ENCODE measurements at places on chromosomes 11 and 22.

GRCh38 chr22:32796865-32797573, 4.5 kb upstream of the TIMP3 start:
- peak; percentile 69 for ATAC-seq

- ATAC-seq = no peak
Measured at GRCh38 chr11:35035894-35036408, 103.0 kb upstream of the CD44 start.

DNA sequence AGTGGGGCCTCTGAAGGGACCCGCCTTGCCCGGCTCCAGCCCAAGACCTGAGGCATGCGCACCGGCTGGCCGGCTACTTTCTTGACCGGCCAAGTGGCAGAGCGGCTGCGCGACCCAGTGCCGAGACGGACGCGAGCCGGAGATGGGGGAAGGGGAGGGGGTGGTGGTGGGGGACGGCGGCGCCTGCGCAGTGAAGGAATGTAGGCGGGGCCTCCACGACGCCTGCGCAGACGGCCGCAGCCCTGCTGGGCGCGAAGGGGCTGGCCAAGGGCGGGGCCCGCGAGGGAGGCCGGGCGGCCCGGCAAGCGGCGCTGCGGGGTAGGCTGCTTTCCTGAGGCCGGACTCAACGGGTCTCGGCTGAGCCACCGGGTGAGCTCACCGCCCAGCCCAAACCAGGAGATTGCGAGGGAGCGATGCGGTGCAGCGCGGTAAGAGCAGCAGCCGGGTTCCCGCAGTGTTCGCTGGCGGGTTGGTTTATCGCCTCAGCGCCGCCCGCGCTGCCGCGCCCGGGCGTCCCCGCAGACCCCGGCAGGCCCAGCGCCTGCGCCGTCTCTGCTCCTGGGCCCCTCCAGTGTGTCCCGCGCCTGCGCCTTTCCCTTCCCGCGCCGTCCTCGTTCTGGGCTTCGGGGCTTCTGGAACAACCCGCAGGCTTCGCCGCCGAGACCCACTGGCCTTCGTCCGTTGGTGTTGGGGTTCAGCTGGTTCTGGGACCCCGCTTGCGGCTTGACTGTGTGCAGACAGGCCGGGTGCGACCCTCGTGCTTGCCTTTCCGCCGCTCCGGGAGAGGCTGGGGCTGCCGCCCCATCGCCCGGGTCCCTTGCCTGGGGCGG, at the start of gene SPECC1L:
SPECC1L (plus strand) TSS at position 276 of the 830 bp plus-strand sequence. CDS start 31,401 bp downstream, outside the sequence.
- ATAC-seq = peak; percentile 79

GRCh38 chr11:76678321-76678720, 7.8 kb upstream of the LRRC32 start:
- no peak for ATAC-seq

GRCh38 chr11:114340311-114341131, 44.3 kb downstream of the NNMT start:
- peak; percentile 55 for ATAC-seq

DNA sequence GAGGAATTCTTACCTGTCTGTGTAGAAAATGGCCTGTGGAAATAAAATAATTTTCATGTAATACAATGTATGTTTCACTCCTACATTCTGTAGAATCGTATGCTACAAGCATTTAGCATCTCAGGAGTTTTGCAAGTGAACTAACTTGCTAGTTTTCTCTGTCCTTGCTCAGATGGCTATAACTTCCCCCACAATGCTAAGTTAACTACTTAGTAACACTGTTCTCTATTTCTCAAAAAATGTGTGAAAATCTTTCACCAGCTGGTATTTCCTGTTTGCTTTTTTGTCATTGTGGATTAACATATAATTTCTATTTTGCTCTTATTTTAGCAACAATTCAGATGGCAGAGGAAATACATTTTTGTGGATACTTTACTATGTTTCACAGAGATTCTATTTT, 4.4 kb downstream of the OR4S2 start:
- ATAC-seq = no peak

GRCh38 chr11:46120346-46121300, 631 bp downstream of the PHF21A start:
- peak; percentile 5 for ATAC-seq

DNA sequence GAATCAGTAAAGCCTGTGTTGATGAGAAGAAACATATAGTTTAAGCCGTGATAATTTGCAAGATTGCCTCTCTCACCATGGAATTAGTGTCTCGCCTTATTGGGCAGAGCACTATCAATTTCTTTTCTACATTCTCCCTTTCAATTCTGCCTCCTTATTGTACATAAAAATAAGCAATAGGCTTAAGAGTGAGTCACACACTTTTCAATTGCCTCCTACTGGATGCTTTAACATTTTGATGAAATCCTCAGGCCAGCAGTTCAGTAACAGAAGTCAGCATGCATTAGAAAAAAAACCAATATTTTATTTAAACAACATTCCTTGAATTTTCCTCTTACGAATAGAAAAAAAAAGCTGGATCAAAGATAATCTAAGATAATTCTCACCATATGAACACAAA, 33.8 kb upstream of the VWA5A start:
- ATAC-seq = no peak

GRCh38 chr11:19953336-19953735, 206.9 kb downstream of the DBX1 start:
- ATAC-seq = no peak

- ATAC-seq = no peak
Measured at GRCh38 chr11:132245403-132246385, 875.3 kb downstream of the NTM start.

DNA sequence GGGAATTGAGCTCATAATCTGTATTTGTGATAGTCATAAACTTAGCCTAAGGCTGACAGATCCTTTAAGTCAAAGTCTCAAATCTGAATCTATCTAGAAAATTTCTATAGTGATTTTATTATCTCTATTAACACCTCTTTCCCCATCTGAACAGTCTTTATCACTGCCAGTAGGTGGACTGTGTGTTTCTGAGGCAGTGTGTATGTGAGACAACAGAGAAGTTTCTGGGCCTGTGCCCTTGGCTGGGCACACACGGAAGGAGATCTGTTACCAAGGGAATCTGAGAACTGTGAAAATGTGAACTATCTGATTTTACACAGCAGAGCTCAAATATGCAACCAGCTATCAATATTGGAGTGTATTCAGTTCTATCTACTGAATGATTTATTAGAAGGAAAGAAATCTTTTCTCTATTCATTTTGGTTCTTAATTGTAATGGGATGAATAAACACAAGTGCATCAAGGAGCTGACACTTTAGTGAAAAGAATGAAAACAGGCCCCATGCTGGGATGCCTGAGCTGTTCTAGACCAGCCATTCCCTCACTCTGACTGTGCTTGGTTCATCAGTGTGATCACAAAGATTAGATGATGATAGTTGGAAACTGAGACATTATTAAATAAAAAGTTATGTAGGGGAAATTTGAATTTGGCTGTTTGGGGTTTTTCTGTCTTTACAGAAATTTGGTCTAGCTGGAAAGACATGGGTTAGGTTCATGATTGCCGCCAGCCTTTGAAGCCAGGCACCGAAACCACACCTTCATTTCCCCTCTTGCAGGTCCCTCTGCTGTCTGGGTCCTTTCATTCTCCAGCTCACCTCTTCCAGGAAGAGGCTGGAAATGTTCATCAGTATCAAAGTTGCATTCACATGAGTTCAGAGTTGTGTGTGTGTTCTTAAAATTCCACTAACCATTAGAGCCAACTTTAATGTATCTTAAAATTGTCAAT, 68.1 kb downstream of the LIF start:
- peak; percentile 83 for ATAC-seq

GRCh38 chr11:35992548-35992947, 48.7 kb downstream of the LDLRAD3 start:
- no peak for ATAC-seq

DNA sequence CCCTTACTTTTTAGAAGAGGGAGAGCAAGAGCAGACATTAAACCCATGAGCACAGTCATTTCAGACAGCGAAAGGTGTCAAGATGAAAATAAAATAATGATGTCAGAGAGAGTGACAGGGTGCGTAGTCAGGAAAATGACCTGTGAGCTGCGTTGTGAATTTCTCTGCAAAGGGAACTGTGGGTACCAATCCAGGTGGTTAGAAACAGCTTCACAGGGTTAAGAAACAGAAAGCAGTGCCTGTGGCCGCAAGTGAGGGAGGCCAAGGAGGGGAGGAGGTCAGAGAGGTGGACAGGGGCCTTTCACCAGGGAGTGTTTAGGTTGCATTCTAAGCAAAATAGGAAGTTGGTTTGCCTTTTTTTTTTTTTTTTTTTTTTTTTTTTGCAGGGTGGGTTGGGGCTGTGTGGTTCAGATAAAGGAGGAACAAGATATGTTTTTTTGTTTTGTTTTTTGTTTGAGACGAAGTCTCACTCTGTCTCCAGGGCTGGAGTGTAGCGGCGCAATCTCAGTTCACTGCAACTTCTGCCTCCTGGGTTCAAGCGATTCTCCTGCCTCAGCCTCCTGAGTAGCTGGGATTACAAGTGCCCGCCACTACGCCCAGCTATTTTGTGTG, 7.9 kb downstream of the TIGD3 start:
- ATAC-seq = peak; percentile 63

- ATAC-seq = no peak
Measured at GRCh38 chr22:50175921-50176849, 5.7 kb downstream of the PANX2 start.

- ATAC-seq = no peak
Measured at GRCh38 chr11:34475656-34476055, 36.9 kb downstream of the CAT start.

GRCh38 chr22:18056161-18056666, 21.6 kb upstream of the PEX26 start:
- ATAC-seq = no peak

- ATAC-seq = no peak
Measured at GRCh38 chr22:30225220-30225927, 21.2 kb downstream of the LIF start.

- ATAC-seq = no peak
Measured at GRCh38 chr11:119520400-119520799, 97.4 kb upstream of the THY1 start.

DNA sequence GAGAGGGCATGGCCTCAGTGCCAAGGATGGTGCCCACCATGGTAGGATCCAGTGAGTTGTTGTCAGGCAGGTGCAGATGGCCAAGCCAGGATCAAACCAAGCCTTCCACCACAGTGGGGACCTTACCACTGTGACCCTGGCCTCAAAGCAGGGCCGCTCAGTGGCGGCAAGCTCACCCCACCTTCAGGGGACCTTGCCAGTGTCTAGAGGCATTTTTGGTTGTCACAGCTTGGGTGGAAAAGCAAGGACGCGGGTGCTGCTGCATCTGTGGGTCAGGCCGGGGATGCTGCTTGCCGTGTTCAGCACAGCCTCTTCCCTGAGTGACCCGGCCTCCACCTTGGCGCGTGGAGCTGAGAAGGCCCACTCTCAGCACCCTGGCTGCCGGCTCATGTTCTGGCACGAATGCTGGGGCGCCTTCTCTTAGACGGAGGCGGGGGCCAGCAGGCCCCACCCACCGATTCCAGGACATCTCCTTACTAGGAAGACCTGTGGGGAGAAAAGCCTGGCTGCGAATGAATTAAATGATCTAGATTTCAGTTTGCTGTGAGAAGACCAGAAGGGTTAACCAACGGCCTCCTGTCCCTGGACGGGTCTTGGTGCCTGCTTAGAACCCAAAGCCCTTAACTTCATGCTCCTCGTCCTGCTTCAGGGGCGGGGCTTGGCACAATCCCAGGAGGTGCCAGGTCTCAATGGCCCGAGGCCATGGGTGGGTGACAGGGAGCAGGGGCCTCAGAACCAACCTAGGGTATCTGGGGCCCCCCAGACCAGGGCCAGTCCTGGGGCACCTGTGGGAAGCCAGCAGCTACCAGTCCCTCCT, 18.9 kb downstream of the TRMU start:
- ATAC-seq = no peak

- peak; percentile 97 for ATAC-seq
Measured at GRCh38 chr22:41780746-41781505, 19.6 kb upstream of the CCDC134 start.

DNA sequence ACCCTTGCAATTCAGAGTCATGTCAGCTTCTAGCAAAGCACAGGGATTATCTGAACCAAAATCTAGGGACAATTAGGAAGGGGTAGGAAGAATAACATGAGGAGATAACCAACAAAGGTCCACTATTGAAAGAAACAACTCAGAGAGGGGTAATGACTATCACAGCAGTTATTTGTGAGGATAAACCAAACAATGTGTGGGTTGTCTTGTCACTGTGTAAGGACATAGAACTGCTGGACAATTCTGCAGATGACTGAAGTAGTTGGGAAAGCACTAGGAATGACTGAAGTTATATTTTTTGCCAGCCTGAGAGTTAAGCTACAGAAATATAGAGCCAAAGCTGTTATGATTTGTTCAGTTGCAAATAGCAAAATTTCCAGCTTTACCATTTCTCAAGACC, 858.4 kb upstream of the CCDC90B start:
- ATAC-seq = no peak

DNA sequence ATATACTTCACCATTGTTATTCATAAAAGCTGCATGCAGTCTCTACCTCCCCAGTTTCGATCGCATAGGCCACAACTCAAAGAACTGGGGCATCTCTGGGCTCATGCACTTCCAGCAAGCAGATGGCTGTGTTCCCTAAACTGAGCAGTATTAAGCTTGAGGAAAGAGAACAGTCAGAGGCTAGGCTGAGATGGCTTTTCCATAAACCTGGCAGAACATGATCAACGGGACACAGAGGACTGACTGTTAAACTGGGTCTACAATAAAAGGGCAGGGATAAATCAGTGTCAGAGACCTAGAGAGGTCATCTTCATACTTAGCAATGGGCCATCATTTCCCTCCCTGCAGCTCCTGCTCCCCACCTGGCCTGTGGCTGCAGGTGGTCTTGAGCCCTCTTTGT, 171.0 kb upstream of the NECTIN1 start:
- ATAC-seq = no peak

DNA sequence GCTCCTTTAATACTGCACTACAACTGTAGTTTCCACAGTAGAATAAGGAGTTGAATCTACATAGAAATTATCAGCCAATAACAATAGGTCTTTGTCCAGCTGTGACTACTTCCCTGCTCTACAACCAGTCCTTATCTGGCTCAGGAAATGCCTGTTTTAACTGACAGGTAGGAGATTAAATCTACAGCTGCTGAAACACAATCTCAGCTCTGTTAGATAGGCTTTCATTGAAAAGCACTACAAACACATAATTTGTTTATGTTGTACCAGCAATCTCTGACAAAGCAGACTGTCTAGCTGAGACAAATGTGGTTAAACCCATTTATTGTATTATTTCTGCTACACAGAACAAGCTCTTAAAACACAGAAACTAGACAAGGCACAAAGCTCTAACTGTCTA, 230.0 kb downstream of the SOX6 start:
- ATAC-seq = no peak

DNA sequence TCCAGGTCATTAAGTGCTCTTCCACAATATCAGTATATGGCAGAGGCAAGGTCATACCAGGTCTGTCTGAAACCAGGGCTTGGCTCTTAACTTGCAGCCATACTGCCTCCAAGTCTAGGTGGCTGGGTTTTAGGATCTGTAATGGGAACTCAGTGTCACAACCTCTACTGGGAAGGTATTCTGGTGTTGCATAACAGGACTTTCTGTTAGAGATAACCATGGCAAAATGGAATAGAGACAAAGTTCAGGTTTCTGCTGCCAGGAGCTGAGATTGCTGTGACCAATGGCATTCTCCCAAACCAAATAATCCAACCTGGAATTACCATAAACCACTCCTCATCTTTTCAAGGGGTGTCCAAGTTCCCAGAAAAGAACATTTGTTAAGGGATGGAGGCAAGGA, 6.8 kb upstream of the SAA1 start:
- ATAC-seq = no peak

- no peak for ATAC-seq
Measured at GRCh38 chr11:39965701-39966100, 1493.8 kb downstream of the LRRC4C start.

Data from activated CD4-positive, CD25-positive, alpha-beta regulatory T cell treated with anti-CD3 and anti-CD28 coated beads, Interleukin-2, amount 50 U/mL, for 24 hours (primary cell).